ENCODE measurements at places on chromosomes 12 and 14.
A peak's percentile ranks its signal among the peaks of the same experiment; 100 is the strongest.

- no peak for DNase-seq
Observed at GRCh38 chr14:66242001-66242400, 244.2 kb upstream of the CCDC196 start.

GRCh38 chr14:55845963-55846825, 266.2 kb downstream of the KTN1 start:
- DNase-seq: no peak

- DNase-seq: peak; percentile 75
Observed at GRCh38 chr12:130041983-130042812, 120.1 kb upstream of the FZD10 start.

DNA sequence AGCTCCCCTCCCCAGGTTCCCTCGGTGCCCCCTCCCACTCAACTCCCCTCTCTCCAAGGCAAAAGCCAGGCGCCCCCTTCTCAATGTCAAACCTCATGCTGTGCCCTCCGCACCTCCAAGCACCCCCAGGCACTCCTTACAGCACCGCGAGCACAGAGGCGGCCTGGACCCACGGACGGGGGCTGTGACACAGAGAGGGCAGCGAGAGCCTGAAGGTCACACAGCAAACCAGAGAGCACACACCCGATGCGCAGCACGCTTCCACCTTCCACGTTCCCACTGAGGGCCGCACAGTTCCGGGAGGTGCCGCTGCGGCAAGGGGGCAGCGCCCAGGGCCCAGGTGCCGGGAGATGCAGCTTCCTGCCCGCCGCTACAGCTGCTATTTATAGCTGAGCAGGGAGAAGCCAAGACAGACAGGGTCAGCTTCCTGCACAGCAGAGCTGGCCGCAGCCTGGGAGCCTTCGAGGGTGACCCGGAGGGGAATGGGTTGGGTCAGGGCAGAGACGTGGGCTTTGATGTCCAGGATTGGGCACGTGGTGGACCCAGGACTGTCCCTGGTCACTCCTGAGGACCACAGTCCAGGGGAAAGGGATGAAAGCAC, 12.9 kb downstream of the NCOR2 start:
- no peak for DNase-seq

- peak; percentile 56 for DNase-seq
Observed at GRCh38 chr12:132207083-132207775, 63.0 kb downstream of the NOC4L start.

GRCh38 chr12:73158341-73158740, 886.2 kb downstream of the TRHDE start:
- DNase-seq: no peak

- peak; percentile 77 for DNase-seq
Observed at GRCh38 chr12:16350682-16351081, 3.2 kb downstream of the MGST1 start.

- DNase-seq: no peak
Observed at GRCh38 chr12:43848226-43848507, 12.3 kb downstream of the TMEM117 start.

DNA sequence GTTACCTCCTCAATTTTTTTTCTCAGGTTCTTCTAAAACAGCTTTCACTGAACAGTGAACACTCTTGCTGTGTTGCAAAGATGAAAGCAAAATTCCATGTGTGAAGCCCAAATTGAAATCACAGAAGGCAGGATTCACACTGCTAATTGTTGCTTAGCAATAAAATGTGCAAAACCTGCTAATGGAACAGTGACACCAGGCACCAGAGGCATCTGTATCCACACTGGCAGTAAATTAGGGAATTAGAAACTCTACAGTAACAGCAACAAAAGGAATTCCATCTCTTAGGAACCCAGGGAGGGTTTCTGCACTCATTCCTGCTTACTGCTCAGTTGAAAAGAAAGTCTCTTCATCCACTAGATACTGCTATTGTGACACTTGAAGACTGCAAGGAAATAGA, 202.3 kb downstream of the GXYLT1 start:
- no peak for DNase-seq

GRCh38 chr12:124423761-124424515, 129.0 kb downstream of the RFLNA start:
- no peak for DNase-seq

- DNase-seq: no peak
Observed at GRCh38 chr12:25124493-25124892, 70.5 kb downstream of the DNAI7 start.

DNA sequence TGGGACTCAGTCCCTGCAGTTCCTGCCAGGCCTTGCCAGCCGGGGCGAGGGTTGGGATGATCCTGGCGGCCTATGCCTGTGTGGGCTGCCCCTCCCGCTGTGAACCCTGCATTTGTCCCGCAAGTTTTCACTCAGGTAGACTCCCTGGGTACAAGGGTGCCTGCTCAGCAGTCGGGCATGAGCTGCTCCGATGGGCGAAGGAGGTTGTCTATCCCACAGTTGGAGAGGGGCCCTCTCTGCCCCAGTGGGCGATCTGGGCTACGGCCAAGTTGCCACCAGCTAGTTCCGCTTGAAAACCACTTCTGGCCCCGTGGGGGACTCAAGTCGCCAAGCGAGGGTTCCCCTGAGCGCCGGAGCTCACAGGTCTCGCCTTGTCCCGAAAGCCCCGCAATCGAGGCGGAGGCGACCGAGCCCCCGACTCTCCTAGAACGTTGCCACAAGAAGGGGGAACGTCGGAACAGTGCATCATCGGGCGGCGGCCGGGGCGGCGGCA, 365 bp upstream of the TPI1 start:
- DNase-seq: no peak

DNA sequence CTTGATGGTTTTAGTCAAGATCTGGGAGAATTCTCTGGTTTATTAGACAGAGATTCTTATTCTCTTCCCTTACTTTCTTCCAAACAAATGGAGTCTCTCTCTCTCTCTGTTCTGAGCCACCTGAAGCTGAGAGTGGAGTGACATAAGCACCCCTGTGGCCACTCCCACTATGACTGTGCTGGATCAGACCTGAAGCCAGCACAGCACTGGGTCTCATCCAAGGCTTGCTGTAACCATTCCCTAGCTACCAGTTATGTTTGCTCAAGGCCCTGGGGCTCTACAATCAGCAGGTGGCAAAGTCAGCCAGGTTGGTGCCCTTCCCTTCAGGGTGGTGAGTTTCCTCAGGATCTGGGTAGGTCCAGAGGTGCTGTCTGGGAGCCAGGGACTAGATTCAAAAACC, 568.5 kb downstream of the AACS start:
- no peak for DNase-seq

DNA sequence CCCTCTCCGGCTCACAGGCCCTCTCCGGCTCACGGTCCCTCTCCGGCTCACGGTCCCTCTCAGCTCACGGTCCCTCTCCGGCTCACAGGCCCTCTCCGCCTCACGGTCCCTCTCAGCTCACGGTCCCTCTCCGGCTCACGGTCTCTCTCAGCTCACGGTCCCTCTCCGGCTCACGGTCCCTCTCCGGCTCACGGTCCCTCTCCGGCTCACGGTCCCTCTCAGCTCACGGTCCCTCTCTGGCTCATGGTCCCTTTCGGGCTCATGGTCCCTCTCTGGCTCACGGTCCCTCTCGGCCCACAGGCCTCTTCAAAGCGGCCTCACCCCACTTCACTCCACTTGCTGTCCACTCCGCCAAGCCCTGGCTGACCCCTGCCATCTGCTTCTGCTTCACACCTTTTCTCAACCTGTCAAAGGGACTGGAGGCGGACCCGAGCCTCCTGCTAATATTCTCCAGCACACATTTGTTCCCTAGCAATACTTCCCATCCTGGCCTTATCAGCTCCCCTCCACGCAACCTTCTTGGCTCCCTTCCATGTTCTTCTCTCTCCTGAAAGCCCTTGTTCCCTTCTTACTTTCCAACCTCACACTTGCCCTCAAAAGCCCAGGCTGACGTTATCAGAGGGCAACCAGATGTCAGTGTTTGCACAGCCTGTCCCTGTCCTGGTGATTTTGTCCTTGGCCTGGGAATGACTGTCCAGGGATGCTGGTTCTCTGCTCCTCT, 176.7 kb downstream of the CALM1 start:
- DNase-seq: peak; percentile 46

DNA sequence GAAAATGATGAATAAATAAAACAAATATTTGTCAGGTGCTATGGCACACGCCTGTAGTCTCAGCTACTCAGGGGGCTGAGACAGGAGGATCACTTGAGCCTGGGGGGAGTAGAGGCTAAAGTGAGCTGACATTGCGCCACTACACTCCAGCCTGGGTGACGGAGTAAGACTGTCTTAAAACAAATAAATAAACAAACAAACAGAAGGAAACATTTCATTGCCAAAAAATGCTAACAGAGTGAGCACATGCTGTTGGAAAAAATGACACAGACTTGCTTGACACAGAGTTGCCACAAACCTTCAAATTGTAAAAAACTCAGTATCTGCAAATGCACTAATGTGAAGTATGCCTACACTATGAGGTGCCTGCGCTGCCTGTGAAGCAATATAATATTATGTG, 50.8 kb upstream of the AP4S1 start:
- no peak for DNase-seq

- DNase-seq: no peak
Observed at GRCh38 chr12:66199831-66200509, 11.0 kb downstream of the IRAK3 start.

DNA sequence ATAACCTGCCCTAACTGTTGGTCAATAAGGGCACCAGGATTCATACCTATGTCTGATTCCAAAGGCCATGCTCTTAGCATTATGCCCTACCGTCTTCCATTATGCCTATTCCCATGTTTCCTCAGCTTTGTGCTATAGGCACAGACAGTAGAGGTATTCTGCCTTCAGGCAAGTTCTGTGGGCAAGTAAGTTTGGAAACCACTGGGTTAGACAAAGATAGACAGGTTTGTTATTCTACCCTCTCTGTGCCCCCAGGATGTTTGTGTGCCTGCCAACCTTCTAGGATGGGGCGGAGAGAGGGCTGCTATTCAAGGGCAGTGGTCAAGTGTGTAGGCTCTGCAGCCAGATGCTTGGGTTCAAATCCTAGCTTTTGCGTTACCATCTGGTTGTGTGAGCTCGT, 4.6 kb downstream of the RAPGEF3 start:
- no peak for DNase-seq

- DNase-seq: peak; percentile 85
Observed at GRCh38 chr14:21308479-21309237, 28.8 kb downstream of the RPGRIP1 start.

Measured in upper lobe of right lung (tissue), 1 donor.